IPS-NIHi11 (cell line): ENCODE measurements at places on chromosomes 1 and 21.

DNA sequence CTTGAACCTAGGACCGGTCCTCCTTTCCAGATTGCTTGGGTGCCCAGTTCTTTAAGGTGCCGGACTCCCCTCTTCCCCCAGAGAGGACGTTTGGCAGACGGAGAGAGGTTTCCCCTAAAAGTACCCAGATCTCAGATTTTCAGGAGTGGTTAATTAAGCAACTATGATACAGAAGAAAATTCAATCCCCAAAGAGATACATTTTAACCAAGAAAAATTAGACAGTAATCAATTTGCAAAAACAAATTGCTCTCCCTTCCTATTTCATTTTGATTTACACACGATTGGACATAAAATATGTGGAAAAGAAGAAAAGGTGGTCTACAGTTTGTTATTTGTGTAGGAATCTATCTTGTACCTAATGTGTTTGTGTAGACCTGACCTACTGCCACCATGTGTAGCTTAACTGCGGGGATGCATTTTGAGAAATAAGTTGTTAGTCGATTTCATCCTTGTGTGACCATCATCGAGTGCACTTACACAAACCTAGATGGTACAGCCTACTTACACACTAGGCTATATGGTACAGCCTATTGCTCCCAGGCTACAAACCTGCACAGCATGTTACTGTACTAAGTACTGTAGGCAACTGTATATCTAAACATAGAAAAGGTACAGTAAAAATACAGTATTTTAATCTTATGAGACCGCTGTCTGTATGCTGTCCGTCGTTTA lies 755 bp downstream of the RPAP2 start:
- no peak for DNase-seq

- DNase-seq: no peak
These were observed 73.5 kb upstream of the TMPRSS15 start for GRCh38 chr21:18477043-18477442.

- no peak for DNase-seq
These were observed 281.4 kb downstream of the GRIK1 start for GRCh38 chr21:29658177-29658933.

GRCh38 chr21:44405091-44405947 lies 50.0 kb upstream of the LRRC3 start:
- DNase-seq: no peak

- no peak for DNase-seq
These were observed 45.1 kb downstream of the SCCPDH start for GRCh38 chr1:246769306-246769705.

DNA sequence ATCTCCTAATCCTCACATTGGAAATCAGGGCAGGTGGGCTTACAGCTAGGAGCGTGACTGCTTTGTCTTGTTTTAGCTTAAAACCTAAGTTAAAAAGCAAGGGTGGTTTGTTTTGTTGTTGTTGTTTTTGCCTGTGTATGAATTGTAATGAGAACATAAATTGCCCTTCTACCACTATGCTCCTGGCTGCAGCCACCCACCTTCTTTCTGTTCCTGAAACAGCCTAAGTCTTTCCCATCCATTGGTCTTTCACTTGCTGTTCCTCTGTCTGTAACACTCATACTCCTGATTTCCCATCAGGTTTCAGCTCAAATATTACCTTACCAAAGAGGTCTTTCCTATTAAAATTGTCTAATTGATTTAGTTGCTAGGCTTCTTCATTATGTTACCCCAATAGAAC lies 604 bp upstream of the TMEM79 start:
- no peak for DNase-seq
